Hepatocyte (in vitro differentiated cells): ENCODE measurements at places on chromosomes 2 and 18.

DNA sequence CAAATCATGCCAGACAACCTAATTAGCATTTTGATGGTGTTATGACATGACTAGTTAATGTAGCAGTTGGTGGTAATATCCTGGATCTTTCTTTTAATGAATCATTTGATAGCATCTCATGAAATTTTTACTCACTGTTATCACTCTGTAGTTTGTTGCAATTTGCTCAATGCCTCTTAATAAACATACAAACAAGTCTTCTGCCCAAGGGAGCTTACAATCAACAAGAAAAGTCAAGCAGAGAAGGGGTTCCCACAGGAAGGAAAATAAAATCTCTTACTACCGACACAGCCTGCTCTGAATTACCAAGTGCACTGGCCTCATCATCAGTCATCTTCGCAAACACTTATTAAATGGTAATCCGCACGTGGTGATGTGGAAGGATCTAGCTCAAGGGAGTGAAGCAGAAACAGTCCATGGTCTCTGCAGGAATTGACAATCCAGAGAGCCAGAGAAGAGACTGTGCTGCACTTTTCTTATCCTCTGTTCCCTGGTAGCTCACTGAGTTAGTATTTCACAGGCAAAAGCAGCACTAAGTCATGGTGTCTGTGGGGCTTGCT, 263.5 kb downstream of the EPHA4 start:
- H3K4me3 ChIP-seq = no peak overlapping the region
- DNase-seq = peak; percentile 8
- H3K27ac ChIP-seq = peak overlapping the region; percentile 58
- H3K4me1 ChIP-seq = peaks cover 26% of the 10 kb centered on the region
- H3K27me3 ChIP-seq = no peaks in the 10 kb centered on the region

DNA sequence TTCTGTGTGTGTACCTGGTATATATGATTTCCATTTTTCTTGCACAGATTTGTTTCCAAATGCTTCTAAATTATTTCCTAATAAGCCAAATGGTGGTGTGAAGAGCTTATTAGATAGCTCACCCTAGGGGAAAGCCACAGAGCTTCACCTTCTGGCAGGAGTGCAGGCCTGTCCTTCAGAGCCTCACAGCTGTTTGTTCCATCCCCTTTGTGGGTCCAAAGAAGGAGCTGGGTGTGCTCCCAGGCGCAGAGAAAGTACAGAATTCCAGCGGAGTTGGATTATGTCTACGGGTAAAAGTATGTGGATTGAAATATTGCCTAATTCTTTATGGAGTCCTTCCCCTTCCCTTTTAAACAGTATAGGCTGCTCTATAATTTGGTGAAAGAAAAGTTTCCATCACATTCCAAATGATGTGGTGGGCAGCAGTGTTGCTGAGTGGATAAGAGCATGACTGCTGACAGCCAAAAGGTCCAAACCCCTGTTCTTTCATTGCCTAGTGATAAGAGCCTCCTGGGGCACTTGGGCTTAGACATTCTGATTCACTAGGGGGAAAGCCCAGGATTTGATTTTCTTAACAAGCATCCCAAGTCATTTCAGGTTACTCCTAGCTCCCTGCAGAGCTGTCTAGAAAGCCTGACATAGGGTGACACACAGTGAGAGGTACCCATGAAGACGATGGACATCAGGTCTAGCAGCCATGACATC, 86.6 kb downstream of the WDSUB1 start:
- no peaks in the 10 kb centered on the region for H3K4me1 ChIP-seq
- H3K36me3 ChIP-seq = no peaks in the 10 kb centered on the region
- H3K27ac ChIP-seq = no peak overlapping the region
- H3K27me3 ChIP-seq = no peaks in the 10 kb centered on the region
- no peak overlapping the region for H3K4me3 ChIP-seq

GRCh38 chr2:111058264-111058663, 62.5 kb upstream of the BCL2L11 start:
- no peaks in the 10 kb centered on the region for H3K27me3 ChIP-seq
- no peaks in the 10 kb centered on the region for H3K36me3 ChIP-seq
- H3K4me3 ChIP-seq = no peak overlapping the region
- DNase-seq = no peak
- no peak overlapping the region for H3K27ac ChIP-seq

- no peak overlapping the region for H3K27ac ChIP-seq
- peaks cover 13% of the 10 kb centered on the region for H3K4me1 ChIP-seq
- DNase-seq = no peak
These were observed 311.9 kb upstream of the HDAC4 start for GRCh38 chr2:239712755-239713154.

DNA sequence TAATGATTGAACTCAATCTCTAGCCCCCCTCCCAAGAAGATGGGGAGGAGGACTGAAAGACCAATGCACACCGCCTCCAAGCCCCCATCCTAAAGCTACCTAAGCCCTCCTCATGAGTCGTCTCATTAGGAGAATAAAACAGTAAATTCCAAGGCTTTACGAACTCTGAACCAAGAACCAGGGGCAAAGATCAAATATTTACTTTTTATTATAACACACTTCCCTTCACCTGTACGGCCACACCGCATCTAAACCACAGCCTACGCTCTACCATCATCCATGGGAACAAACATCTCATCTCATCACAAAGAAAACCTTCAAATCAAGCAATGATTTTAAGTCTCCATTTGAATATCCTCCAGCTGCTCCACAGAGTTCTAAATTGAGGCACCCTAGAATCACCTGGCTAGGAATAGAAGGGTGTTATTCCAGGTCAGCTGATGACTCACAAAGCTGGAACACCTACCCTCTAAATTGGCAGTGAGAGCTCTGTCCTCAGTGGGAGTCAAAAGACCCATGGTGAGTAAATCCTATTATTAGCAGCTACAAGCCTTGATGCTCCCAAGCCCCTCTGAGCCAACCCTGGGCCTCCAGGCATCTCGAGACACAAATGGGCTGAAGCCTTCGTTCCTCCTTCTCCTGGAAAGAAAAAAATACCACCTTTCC, 45.6 kb upstream of the BZW1 start:
- H3K36me3 ChIP-seq = no peaks in the 10 kb centered on the region
- no peaks in the 10 kb centered on the region for H3K27me3 ChIP-seq
- H3K4me1 ChIP-seq = no peaks in the 10 kb centered on the region
- no peak overlapping the region for H3K4me3 ChIP-seq
